ENCODE measurements at places on chromosomes 13 and 19. TPM values are rescaled to one million over a fixed set of nuclear protein-coding genes. Genes with fewer than 3 reads are reported as not detected.

The ATP4A gene
- not detected for total RNA-seq

The ZNF625 gene
- total RNA-seq, result 7.3 TPM

The ZNF792 gene
- 6.8 TPM for total RNA-seq

The SH2D3A gene
- total RNA-seq, result not detected

The IL17D gene
- total RNA-seq, result 3.6 TPM

The SRRM5 gene
- not detected for total RNA-seq

The KLF16 gene
- total RNA-seq, result 7.1 TPM

The FGF22 gene
- total RNA-seq, result 0.67 TPM

The CAB39L gene
- 84.2 TPM for total RNA-seq

The SBSN gene
- total RNA-seq, result 1.0 TPM

The CBY2 gene
- total RNA-seq, result not detected

The SIGLEC5 gene
- total RNA-seq, result 0.94 TPM

The BCAM gene
- 32.2 TPM for total RNA-seq

The C1QTNF9B gene
- 2.6 TPM for total RNA-seq

The NR2F6 gene
- 50.1 TPM for total RNA-seq

The EML2 gene
- total RNA-seq, result 29.2 TPM

The THSD1 gene
- total RNA-seq, result 8.3 TPM

The PSG6 gene
- total RNA-seq, result not detected

The METTL21C gene
- total RNA-seq, result not detected

The SPTBN4 gene
- 6.4 TPM for total RNA-seq

The POU2F2 gene
- total RNA-seq, result 1.5 TPM

The LRRC63 gene
- total RNA-seq, result not detected

The RFPL4A gene
- total RNA-seq, result not detected

The MPV17L2 gene
- total RNA-seq, result 25.3 TPM

The USP12 gene
- total RNA-seq, result 72.5 TPM

The NLRP9 gene
- not detected for total RNA-seq

The SLITRK5 gene
- 0.47 TPM for total RNA-seq

The CKM gene
- total RNA-seq, result 0.73 TPM

The ZNF208 gene
- total RNA-seq, result 23.2 TPM

The JAK3 gene
- 5.9 TPM for total RNA-seq

The DGKH gene
- total RNA-seq, result 19.1 TPM

The AMER2 gene
- 0.31 TPM for total RNA-seq

The IGFL3 gene
- total RNA-seq, result not detected

The OR10H1 gene
- not detected for total RNA-seq

The PGLYRP1 gene
- not detected for total RNA-seq

The CEACAM7 gene
- not detected for total RNA-seq

The SERPINE3 gene
- 0.78 TPM for total RNA-seq

The DMKN gene
- total RNA-seq, result 12.0 TPM

The FCER2 gene
- not detected for total RNA-seq

The JUNB gene
- 108 TPM for total RNA-seq

The PLVAP gene
- total RNA-seq, result 85.4 TPM

The GPR183 gene
- 11.5 TPM for total RNA-seq

The PRDX2 gene
- total RNA-seq, result 303 TPM

The C19orf18 gene
- total RNA-seq, result 4.8 TPM

The POSTN gene
- total RNA-seq, result 28.7 TPM

The TNNT1 gene
- 4.4 TPM for total RNA-seq

The ENOX1 gene
- total RNA-seq, result 10.0 TPM

The ZNF492 gene
- 0.05 TPM for total RNA-seq
